ENCODE measurements at places on chromosomes 5 and 9.

- H3K4me1 ChIP-seq, result peaks cover 10% of the 10 kb centered on the region
- H3K4me3 ChIP-seq, result no peak overlapping the region
- no peak overlapping the region for H3K27ac ChIP-seq
Observed at GRCh38 chr9:20749496-20750198, 65.6 kb downstream of the FOCAD start.

GRCh38 chr5:110441035-110441434 is 285.4 kb downstream of the TMEM232 start:
- H3K36me3 ChIP-seq, result no peaks in the 10 kb centered on the region
- H3K4me1 ChIP-seq, result peaks cover 3% of the 10 kb centered on the region
- no peaks in the 10 kb centered on the region for H3K27me3 ChIP-seq
- H3K4me3 ChIP-seq, result no peak overlapping the region

DNA sequence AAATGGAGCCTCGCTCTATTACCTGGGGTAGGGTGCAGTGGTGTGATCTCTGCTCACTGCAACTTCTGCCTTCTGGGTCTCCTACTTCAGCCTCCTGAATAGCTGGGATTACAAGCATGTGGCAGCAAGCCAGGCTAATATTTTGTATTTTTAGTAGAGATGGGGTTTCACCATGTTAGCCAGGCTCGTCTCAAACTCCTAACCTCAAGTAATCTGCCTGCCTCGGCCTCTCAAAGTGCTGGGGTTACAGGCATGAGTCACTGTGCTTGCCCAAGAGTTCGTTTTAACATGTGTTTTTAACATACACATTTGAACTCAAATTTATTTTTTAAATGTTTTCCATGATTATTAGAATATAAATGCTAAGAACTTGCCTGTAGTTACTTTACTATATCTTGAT is 34.2 kb downstream of the MARCHF6 start:
- no peak overlapping the region for H3K27ac ChIP-seq
- no peaks in the 10 kb centered on the region for H3K4me1 ChIP-seq
- H3K36me3 ChIP-seq, result peaks cover 35% of the 10 kb centered on the region
- H3K4me3 ChIP-seq, result no peak overlapping the region
- peak; percentile 82 for DNase-seq

DNA sequence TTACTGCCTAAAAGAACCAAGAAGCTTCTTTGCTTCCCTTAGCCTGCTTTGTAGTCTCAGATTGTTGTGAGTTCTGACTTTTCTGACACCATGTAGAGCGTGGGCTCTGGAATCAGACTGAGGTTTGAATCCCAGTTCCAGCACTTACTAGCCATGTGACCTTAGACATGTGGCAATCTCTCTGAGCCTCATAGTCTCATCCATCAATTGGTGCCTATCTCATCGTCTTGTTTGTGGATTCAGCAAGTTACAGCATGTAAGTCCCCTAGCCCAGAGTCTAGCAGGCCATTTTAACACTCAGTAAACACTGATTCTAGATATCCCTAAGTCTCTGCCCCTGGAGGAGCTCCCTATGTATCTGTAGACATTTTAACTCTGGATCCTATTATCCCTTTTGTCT is 94.7 kb downstream of the ANGPTL2 start:
- no peak overlapping the region for H3K4me3 ChIP-seq
- DNase-seq, result no peak
- H3K36me3 ChIP-seq, result no peaks in the 10 kb centered on the region
- H3K27ac ChIP-seq, result no peak overlapping the region

DNA sequence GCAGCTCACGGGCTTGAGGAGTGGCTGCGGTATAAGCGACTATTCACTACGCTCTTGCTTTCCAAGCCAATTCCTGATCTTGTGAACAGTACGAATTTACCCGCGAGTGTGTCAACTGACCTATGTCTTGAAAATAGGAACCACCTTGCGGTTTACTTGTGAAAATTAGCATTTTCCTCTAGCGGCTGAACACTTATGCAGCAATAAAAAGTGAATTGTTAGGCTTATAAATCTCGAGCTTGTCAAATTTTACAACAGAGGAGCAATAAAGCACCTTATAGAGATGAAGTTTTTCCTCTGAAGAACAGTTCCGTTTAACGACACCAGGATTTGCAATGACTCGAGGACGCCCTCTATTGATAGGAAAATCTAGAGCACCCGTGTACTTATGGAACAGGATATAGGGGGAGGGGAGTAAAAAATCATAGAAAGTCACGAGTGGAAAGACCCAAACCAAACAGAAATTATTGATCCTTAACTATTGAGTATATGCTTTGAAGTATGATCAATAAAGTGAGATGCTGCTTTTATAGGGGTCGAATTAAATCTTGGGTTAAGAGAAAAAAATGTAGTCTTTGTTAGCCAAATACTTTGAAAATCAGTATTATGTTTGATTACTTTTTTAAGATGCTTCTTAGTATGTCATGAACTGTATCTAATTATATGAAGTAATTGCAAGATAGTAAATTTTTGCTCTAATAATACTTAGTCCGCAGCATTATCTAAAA is 1.9 kb upstream of the RGMB start:
- peak; percentile 88 for DNase-seq
- no peaks in the 10 kb centered on the region for H3K36me3 ChIP-seq
- H3K27ac ChIP-seq, result no peak overlapping the region
- H3K4me3 ChIP-seq, result peak overlapping the region; percentile 37

DNA sequence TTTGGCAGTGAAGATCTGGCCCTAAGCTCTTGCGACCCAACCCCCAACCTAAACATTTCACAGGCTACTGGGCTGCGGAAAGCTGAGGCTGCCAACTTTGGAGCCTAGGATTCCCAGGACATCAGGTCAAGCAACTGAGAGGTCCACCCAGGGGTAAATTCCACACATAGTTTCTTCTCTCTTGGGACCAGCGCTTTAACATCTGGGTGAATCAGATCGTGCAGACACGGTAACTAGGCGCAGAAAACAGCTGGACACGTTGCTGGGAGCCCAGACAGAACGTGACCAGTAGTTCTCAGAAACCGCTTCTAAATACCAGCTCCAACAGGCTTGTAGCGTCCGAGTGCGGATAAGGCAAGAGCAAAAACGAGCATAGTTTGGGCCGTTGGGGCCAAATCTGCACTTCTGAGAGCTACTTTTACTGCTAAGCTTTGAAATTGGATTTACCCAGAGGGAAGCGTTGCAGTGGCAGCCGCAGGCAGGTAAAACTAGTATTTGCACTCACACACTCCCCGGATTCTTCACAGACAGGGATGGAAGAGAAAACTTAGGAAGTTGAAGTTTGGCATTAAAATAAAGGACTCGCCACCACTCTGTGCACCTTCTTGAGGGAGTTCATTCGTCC is 11.8 kb downstream of the ITGA1 start:
- no peaks in the 10 kb centered on the region for H3K36me3 ChIP-seq
- no peaks in the 10 kb centered on the region for H3K27me3 ChIP-seq
- peak; percentile 95 for DNase-seq
- H3K4me1 ChIP-seq, result peaks cover 30% of the 10 kb centered on the region
- H3K4me3 ChIP-seq, result peak overlapping the region; percentile 73

DNA sequence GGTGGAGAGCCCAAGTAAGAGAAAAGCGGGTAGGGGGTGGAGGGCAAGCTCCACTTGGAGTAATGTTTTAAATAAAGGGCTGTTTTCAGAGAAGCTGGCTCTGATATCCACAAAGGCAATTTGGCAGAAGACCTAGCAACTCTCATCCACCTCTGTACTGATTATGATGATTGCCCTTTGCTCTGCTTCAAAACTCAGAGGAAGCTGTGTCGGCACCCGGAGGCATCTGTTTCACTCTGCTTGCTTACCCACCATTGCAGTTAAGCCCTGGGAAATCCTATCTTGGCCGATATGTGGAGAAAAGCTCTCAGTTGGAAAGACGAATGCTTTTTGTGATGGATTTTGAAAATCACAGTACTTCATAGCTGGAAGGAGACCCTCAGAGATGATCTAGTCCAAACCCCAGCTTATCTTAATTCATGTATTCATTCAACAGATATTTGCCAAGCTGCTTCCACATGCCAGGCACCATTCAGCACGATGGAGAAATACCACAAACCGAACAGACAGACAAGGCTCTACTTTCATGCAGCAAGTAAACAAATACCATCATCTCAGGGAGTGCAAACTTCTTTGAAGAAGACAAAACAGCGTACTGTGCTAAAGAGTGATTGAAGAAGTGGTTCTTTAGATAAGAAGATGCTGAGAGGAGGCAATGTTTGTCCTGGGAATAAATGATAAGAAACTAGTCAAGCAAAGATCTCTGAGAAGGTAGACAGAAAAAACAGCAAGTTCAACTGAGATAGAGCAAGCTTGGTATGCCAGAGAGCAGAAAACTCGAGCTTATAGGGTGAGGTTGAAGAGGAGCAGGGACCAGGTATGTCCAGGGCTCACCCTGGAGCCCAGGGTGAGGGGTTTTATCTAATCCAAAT is 140.4 kb upstream of the SPDL1 start:
- no peak overlapping the region for H3K4me3 ChIP-seq
- DNase-seq, result peak; percentile 35
- H3K36me3 ChIP-seq, result no peaks in the 10 kb centered on the region
- no peak overlapping the region for H3K27ac ChIP-seq
- no peaks in the 10 kb centered on the region for H3K27me3 ChIP-seq
- H3K4me1 ChIP-seq, result peaks cover 19% of the 10 kb centered on the region

GRCh38 chr5:150245111-150245789 is 44.3 kb downstream of the CAMK2A start:
- H3K4me3 ChIP-seq, result peak overlapping the region; percentile 12
- H3K27ac ChIP-seq, result peak overlapping the region; percentile 90
- peak; percentile 93 for DNase-seq
- H3K4me1 ChIP-seq, result peaks cover 57% of the 10 kb centered on the region
- no peaks in the 10 kb centered on the region for H3K36me3 ChIP-seq
- no peaks in the 10 kb centered on the region for H3K27me3 ChIP-seq

DNA sequence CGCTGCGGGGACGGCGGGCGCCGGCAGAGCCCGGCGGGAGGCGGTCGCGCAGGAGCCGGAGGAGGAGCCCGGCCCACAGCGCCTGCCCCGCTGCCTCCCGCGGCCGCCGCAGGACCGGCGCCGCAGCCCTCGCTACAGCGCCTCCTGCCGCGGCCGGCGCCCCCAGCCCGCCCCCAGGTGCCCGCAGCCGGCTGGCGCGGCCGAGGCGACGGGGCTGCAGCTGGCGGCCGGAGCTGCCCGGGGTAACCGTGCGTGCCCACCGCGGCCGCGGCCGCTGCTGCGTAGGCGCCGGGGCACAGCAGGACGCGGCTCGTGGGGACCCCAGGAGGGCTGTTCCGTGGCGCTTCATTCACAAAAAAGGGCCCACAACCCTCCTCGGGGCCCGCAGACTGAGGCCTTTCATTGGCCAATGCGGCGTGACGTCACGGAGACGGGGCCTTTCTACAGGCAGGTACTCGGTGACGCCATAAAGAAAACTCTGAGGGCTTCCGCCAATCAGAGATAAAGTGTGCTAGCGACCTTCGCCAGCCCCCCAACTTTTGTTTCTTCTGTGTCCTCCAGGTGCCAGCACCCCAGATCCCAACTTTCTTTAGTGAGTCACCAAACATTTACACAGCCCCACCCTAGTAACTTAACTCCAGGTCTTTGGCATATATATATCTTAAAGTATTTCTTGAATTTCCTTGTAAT is at the start of gene CDC14B:
CDC14B (minus strand) TSS at position 353 of the 690 bp plus-strand sequence. CDS start 465 bp downstream, outside the sequence.
- H3K36me3 ChIP-seq, result no peaks in the 10 kb centered on the region
- H3K27me3 ChIP-seq, result no peaks in the 10 kb centered on the region
- peaks cover 24% of the 10 kb centered on the region for H3K4me1 ChIP-seq
- H3K27ac ChIP-seq, result peak within 1 kb of the TSS; percentile 86
- DNase-seq, result peak; percentile 95
- H3K4me3 ChIP-seq, result peak within 1 kb of the TSS; percentile 61

GRCh38 chr5:67031692-67032091 is 164.9 kb downstream of the CD180 start:
- DNase-seq, result no peak
- peak overlapping the region; percentile 62 for H3K27ac ChIP-seq
- H3K4me3 ChIP-seq, result no peak overlapping the region
- peaks cover 52% of the 10 kb centered on the region for H3K4me1 ChIP-seq
- H3K27me3 ChIP-seq, result no peaks in the 10 kb centered on the region

DNA sequence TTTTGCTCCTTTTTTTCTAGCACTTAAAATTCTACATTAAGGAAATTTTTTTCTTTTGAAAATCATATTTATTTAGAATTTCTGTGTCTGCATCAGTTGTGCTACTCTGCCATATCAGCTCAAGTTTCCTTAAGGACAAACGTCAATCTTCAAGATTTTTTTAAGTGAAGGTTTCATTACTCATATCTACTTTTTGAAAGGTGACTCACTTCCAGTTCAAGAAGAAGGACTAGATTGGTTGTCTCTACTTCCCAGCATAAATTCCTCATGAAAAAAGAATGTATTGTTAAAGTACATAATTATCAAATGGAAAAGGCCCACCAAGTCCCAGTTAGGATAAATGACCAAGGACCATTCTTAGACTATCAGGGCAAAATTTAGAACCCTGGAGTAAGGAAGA is 626.5 kb downstream of the DMRTA1 start:
- no peaks in the 10 kb centered on the region for H3K4me1 ChIP-seq
- no peaks in the 10 kb centered on the region for H3K27me3 ChIP-seq
- DNase-seq, result no peak
- H3K4me3 ChIP-seq, result no peak overlapping the region
- no peak overlapping the region for H3K27ac ChIP-seq

DNA sequence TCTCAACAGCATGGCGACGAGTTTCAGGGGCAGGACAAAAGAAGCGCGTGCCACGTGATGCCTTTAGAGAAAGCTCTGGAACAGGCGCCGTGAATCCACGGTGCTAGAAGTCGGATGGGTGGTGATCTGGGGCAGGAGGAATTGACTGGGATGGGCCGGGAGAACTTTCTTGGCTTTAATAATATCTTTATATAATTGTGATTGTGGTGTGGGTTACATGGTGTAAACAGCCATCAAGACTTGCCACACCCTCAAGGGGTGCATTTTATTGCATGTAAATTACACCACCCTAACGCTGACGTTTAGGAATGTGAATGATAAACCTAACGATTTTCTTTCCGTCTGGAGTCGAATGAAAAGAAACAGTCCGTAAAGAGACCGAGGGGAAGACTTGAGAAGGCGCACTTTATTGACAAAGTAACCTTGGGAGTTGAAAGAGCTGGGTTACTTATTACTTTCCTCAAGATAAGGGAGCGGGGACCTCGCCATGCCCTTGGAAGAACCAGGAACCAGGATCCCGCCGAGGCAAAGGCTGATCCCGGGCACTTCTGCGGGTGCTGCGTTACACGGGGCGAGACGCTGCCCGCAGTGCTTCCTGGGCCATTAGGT is 8.5 kb downstream of the NRARP start:
- no peak for DNase-seq
- no peak overlapping the region for H3K4me3 ChIP-seq
- H3K36me3 ChIP-seq, result no peaks in the 10 kb centered on the region

DNA sequence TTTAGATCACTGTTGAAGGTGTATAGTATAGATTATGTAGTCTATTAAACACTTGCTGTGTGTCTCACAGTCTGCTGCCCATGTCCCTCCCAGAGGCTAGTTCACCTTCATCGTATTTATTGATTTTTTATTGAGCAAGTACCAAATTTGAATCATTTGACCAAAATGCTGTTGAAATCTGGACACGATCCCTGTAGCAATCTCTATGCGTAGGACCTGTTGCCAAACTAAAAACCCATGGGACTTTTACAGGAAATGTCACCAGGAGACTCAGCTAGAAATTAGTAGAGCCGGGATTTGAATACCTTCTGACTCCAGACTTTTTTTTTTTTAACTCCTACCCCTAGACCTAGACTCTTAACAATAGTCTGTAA is 17.5 kb downstream of the SLC31A1 start:
- no peak overlapping the region for H3K27ac ChIP-seq
- DNase-seq, result peak; percentile 14
- no peak overlapping the region for H3K4me3 ChIP-seq
- no peaks in the 10 kb centered on the region for H3K27me3 ChIP-seq
- peaks cover 13% of the 10 kb centered on the region for H3K4me1 ChIP-seq

GRCh38 chr5:146047396-146047795 is 58.0 kb downstream of the PLAC8L1 start:
- DNase-seq, result no peak
- H3K27ac ChIP-seq, result no peak overlapping the region
- no peaks in the 10 kb centered on the region for H3K4me1 ChIP-seq
- no peak overlapping the region for H3K4me3 ChIP-seq
- no peaks in the 10 kb centered on the region for H3K27me3 ChIP-seq

Measured in cardiac muscle cell (in vitro differentiated cells and primary cell).